ENCODE measurements at places on chromosomes 1 and 21.

GRCh38 chr1:89354205-89354604 is 9.7 kb upstream of the GBP6 start:
- DNase-seq: no peak

- no peak for DNase-seq
Observed at GRCh38 chr1:236663934-236664333, 22.4 kb upstream of the ACTN2 start.

- no peak for DNase-seq
Observed at GRCh38 chr1:230166366-230167132, 99.5 kb downstream of the GALNT2 start.

DNA sequence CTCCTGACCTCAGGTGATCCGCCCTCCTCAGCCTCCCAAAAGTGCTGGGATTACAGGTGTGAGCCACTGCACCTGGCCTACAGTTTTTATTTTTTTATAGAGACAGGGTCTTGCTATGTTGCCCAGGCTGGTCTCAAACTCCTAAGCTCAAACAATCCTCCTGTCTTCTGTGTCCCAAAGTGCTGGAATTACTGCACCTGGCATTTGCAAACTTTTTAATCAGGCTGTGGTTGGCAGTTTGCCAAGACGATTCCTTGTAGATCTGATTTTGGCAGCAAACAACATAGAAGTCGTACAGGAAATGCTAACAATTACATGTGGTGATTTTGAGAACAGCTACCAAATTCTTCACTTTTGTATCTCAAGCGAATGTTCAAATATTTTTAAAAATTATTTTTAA is 10.1 kb downstream of the RBP7 start:
- no peak for DNase-seq

GRCh38 chr1:2624735-2625300 is 8.0 kb downstream of the MMEL1 start:
- no peak for DNase-seq

DNA sequence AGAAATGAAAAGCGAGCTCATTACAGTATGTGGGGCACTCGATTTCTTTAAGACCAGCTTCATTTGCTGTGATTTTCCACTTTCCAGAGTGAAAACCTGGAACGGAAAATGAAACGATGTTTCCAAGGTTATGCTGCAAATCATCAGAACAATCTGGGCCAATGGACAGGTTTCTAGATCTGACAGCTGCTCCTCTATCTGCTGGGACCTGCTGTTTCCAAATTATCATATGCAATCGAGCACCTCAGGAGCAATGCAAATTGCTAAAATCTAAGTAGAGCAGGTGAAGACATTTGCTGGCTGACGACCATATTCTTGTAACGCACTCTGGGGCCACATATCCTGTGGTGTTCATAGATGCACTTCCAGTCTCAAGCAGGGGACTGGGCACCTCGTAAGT is 39.7 kb upstream of the TIAM1 start:
- no peak for DNase-seq

DNA sequence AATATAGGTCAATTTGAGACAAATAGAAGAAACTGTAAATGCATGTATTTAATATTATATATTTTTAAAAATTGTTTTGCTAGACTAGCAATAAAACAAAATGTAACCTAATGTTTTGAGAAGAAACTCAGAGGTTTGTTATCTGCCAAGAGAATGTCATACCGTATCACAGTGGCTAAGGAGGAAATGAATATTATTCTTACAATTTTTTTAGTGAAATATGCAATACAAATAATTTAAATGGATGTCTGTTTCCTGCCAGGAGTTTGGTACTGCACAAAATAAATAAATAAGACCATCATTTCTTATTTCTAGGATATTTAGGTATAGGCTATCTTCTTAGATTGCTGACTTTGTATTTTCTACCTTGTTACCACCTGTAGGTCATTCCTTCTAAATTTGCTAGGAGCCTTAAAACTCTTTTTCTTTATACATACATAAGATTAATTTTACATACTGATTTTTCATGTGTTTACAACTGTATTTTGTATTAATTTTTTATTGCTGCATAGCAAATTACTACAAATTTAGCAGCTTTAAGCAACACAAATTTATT is 113.6 kb downstream of the NEK7 start:
- DNase-seq: no peak

DNA sequence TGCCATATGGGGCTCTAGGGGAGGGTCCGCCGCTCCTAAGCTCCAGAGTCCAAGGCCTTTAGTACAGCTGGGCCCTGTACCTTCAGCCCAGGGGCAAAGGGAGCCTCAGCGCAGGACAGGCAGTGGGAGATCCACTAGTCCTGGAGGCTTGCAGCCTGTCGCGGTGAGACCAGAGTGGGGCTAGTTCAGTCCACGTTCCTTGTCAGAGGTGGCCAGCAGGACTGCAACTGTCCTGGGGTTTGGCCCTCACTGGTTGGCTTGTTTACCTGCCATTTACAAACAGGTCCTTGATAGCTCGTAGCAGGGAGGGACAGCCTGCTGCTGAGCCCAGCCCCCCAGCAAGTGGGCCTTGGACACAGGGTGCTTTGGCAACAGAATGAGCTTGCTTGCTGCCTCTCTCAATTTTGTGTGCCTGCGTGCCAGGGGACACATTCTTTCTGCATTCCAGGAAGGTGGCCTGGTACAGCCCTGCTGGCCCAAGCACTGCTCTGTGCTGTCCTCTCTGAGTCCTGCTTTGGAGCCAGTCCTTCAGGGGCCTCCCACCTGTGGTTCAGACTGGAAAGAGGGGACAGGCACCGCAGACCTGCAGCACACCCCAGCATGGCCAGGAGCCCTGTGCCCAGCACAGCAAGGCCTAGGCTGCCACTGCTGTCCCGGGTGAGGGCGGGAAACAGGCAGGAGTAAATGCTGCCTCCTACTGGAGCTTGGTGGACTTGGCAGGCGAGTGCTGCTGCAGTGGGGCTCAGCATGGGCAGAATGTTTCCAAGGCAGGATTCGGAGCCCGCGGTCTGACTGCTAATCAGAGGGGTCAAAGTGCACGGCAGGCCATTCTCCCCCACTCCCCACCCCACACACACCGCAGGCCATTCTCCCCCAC is 15.2 kb downstream of the H6PD start:
- DNase-seq: peak; percentile 23

GRCh38 chr1:164770131-164770529 is 211.1 kb downstream of the PBX1 start:
- no peak for DNase-seq

- no peak for DNase-seq
Observed at GRCh38 chr1:226616636-226617035, 68.1 kb downstream of the STUM start.

DNA sequence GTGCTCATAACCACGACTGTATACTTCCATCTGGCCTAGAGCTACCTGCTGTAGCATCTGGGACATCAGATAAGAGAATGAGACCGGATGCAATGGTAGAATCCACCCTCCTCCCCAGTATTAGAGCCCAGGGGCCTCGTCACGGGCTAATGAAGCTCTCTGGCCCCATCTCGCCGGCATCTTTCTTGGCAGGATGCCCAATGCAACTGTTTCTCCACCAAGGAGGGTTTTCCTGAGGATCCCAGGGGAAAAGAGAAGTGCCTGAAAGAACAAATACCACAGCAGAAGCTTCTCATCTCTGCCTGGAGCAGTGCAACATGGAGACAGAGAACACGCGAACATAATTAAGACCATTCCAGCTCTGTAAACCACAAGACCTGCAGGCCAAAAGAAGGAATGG is 80.0 kb downstream of the VWA5B1 start:
- DNase-seq: no peak

DNA sequence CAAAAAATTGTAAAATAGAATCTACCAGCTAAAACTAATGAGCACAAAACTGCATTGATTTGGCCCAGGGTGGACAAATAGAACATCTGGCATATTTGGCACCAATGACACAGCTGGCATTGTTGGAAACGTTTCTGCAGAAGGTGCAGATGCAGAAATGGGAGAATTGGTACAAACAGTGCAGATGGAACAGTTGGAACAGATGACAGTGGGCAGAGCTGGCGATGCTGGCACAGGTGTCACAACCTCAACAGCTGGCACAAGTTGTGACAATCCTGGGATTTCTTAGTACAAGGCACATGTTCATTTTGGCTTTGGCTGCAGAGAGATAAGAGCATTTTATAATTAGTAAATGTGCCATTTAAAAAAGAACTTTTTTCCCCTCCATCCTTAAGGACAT is 91.1 kb upstream of the ZBTB18 start:
- no peak for DNase-seq

GRCh38 chr1:220368352-220369265 is 96.4 kb upstream of the RAB3GAP2 start:
- no peak for DNase-seq

DNA sequence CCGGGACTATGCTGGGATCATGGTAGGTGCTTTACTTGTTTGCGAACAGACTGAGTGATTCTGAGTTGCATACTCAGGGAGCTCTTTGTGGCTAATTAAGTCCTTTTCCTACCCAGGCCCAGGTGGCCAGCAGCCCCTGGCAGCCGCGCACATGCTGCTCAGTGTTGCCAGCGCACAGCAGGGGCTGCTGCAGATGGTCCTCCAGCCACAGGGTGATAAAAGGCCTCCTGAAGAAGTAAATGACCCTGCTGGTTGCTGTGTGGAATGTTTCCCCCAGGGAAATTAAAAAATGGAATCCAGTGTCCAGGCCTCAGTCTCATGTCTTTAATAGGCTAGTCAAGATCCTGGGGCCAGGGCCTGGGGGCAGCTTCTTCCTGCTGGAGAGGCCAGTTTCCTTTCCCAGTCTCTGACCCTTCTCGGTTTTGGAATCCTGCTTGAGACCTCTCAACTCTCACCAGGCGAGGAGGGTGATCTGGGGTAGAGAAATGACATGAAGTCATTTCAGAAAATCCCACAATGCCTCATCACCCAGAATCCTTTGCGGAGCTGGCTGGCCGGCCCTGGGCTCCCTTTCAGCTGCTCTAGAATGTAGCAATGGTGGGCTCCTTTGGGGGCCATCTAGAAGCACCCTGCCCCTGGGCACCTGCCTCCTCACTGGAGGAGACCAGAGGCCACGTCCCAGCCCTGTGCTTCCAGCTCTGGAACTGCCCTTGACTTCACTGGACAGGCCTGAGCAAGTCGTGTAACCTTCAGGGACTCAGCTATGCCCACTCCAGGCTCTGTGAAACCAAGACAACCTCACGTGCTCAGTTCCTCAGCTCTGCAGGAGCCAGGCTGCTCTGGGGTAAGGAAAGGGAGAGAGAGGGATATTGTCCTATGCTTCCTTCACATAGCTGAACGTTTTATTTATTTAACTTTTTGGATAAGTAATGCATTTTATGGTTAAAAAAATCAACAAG is 131.4 kb downstream of the MRPS6 start:
- DNase-seq: no peak

GRCh38 chr1:20732588-20733359 is at the start of gene SH2D5:
SH2D5 (minus strand) TSS chr1:20732703; CDS start chr1:20728044, 4,659 bp downstream.
- DNase-seq: peak; percentile 79

DNA sequence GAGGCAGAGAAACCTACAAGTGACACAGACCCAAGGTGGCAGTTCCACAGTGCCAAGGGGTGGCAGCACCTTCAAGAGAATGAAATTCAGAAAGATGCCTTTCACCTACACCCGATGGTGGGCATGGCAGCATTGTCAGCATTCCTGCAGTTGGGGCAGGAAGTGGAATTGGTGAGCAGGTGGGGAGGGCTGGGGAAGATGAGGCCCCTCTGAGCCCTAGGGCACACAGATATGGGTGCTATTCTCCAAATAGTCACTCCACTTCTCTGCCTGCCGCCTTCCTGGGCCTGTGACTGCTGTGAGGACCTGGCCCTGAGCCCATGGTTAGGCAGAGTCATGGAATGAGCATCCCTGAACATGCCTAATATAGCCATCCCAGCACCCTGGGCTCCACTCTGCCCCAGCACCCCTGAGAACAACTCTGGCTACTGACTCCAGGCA is 8.3 kb downstream of the SHISA4 start:
- no peak for DNase-seq

GRCh38 chr1:94859174-94859573 is 39.0 kb downstream of the SLC44A3 start:
- no peak for DNase-seq

DNA sequence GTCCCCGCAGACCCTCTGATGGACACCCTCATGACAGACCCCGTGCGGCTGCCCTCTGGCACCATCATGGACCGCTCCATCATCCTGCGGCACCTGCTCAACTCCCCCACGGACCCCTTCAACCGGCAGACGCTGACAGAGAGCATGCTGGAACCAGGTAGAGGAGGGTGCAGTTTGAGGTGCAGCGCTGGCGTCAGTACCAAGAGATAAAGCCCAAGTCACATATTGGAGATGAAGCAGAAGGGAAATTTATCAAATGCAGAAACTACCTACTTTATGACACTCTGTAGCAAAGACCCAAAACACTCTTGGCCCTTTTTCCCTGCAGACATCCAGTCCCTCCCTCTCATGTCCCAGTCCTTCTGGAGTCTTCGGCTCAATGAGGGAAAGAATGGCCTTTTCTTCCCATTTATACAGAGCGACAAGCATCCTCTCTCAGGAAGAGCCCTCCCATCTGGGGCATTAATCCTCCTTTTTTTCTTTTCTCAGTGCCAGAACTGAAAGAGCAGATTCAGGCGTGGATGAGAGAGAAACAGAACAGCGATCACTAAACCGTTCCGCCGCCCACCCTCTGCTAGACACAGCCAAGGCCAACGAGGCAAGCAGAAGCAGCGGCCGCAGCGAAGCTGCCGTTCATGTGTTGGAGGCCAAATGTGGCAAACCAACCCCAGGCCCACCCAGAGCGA is 30.8 kb upstream of the KIF1B start:
- no peak for DNase-seq

DNA sequence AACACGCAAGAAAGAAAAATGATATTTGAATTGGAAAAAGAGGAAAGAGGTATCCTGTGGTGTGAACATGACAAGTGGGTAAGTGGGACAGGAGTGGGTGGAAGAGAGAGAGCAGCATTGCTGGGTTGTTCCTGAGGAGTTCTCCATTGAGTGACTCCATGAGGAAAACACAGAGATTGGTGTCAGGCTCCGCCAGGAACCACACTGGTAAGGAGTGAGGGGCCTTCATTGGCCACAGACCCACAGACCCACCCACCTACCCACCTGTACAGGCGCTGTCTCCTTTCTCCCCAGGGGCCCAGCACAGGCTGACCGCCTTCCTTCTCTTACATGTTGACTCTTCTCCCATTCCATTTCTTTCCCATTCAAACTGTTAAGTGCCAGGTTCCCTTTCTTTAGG is 20.9 kb downstream of the S100A7A start:
- DNase-seq: no peak

DNA sequence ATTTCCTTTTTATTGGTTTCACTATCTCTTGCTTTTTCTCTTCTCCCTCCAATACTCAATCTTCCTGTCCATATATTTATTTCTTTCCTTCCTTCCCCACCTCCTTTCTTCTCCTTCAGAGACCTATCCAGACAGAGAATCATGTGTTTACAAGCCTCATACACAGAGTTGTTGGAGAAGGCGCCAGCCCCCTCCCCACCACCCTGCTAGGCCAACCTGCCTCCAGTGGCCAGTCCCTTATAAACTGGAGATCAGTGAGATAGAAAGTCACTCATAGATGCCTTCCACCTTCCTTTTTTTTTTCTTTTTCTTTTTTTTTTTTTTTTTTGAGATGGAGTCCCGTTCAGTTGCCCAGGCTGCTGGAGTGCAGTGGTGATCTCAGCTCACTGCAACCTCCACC is 53.3 kb downstream of the CD247 start:
- DNase-seq: no peak

GRCh38 chr1:180365039-180365438 is 135.0 kb downstream of the LHX4 start:
- DNase-seq: no peak

Measured in activated naive CD4-positive, alpha-beta T cell treated with Interleukin-2 at 50 U/mL for 16 hours (primary cell).